ENCODE measurements at places on chromosomes 13 and 19. TPM values are rescaled to one million over a fixed set of nuclear protein-coding genes. Genes with fewer than 3 reads are reported as not detected.

Gene CYP2A6
- not detected for total RNA-seq

Gene ERICH4
- not detected for total RNA-seq

Gene ATP4B
- total RNA-seq: not detected

Gene CEP89
- total RNA-seq: 19.9 TPM

Gene REXO1
- 24.3 TPM for total RNA-seq

Gene FCHO1
- total RNA-seq: 0.93 TPM

Gene SCGB2B2
- total RNA-seq: 0.07 TPM

Gene ERICH6B
- total RNA-seq: not detected
